ENCODE measurements at places on chromosomes 16 and 17.

GRCh38 chr16:66622863-66623262 is 18.4 kb downstream of the CMTM3 start:
- no peak for DNase-seq

DNA sequence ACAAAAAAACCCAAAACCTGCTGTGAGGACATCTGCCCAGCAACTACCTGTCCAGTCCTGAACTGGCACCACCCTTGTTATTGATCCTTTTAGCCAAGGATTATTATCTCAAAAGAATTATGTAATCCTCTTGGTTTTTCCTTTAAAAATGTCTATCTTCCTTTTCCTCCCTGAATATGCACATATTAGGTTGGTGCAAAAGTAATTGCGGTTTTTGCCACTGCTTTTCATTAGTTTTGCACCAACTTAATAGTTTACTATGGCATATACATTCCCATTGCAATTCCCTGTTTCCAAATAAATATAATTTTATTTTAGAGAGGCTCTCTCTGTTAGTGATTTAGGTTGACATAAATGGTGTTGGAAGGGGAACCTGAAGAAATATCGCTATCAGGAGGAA is 51.3 kb downstream of the MPHOSPH6 start:
- DNase-seq = no peak

DNA sequence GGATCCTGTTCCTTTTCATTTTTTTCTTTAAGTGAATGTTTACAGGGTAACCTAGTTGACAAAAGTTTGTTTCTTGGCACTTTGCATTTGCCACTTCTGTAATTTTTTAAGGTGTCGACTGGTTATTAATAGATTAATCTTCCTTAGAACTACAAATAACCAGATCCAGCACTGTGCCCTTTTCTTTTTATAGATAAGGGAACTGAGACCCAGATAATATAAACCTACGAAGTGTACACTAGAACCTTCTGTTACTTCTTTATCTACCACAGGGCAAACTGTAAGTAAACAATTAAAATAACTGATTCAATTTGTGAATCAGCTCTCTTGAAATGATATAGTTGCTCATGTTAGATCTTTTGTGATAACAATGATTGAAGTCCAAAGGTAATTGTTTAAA is 55.4 kb downstream of the NLK start:
- DNase-seq = no peak

- DNase-seq = peak; percentile 82
Observed at GRCh38 chr17:57328109-57328882, 72.0 kb downstream of the MSI2 start.

GRCh38 chr17:35825206-35825605 is 15.9 kb downstream of the TAF15 start:
- DNase-seq = no peak

Data from NCI-H1048 (cell line).